ENCODE measurements at places on chromosomes 16 and 17.

- no peak for DNase-seq
Measured at GRCh38 chr16:1443403-1443973, 868 bp downstream of the CCDC154 start.

- no peak for DNase-seq
Measured at GRCh38 chr16:2324296-2324859, 16.1 kb downstream of the ABCA3 start.

GRCh38 chr16:75943705-75944514 is 217.6 kb upstream of the CPHXL start:
- no peak for DNase-seq

- peak; percentile 81 for DNase-seq
Measured at GRCh38 chr17:1643293-1643998, 2.1 kb downstream of the SCARF1 start.

- DNase-seq = no peak
Measured at GRCh38 chr16:62967611-62968010, 931.4 kb upstream of the CDH8 start.

- no peak for DNase-seq
Measured at GRCh38 chr17:41530062-41531048, 2.2 kb upstream of the KRT19 start.

- no peak for DNase-seq
Measured at GRCh38 chr17:40952661-40953060, 14.1 kb downstream of the KRT39 start.

DNA sequence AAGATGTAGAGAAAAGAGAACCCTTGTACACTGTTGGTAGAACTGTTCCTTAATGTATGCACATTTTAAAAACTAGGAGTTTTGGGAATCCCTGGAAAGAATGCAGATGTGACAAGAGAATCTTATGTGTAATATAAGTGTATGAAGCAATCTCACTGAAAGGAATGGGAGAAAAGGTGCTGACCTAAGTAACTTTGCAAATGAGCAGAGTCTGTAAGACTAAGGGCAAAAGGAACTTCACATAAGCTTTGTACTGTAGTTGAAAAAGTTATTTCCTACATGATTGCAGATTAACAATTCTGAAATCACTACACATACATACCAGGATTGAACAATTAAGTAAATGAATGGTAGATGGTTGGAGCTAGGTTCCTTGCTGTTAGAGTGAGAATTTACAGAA is 22.3 kb downstream of the CBLN1 start:
- DNase-seq = no peak

- no peak for DNase-seq
Measured at GRCh38 chr16:13902677-13903076, 17.3 kb upstream of the ERCC4 start.

DNA sequence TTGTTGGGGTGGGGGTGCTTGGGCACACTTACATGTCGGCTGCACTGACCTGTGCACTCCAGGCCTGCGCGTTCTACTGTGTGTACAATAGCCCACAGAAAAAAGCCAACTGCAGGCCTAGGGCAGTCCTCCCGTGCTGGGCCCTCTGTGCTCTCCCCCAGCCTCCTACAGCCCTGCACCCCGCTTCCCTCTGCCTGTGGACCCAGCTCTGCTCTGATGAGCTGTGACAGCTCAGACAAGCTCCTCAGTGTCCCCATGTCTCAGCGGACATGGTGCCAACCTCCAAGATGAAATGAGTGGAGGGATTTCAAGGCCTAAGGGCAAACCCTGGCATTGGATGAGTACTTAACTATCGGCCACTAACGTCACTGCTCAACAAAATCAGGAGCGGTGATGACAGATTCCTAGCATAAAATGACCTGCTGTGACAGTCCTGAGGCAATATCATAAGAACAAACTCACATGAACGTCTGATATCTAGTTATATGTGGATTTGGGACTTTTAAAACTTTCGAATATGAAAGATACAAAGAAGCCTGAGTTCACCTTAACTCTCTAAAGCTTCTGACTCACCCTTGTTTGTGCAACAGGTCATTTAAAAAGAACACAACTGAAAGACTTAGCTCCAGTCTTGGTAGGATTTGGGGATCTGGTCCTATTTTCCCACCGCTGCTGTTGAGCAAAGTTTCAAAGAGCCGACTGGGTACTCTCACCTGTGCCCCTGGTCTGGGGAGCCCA is 34.7 kb downstream of the CCDC57 start:
- DNase-seq = no peak

GRCh38 chr16:3573146-3573815 is 3.9 kb downstream of the NLRC3 start:
- no peak for DNase-seq

GRCh38 chr17:41360296-41360995 is 9.2 kb downstream of the KRT33B start:
- DNase-seq = no peak

DNA sequence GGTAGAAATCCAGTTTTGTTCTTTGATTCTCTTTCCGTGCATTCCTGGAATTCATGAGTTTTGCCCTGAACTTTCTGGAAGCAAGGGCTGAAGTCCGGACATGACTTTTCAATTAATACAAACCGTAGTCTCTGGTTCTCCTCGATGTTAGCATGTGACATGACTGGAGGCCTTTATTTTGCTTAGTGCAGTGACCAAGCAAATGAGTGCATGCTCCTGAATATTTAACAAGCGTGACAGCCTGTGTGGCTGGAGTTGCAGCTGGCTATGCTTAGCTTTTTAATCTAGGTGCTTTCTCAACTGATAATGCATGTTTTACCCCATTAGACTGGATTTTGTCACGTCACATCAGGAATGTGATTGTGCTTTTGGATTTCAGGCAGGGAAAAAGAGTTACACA is 302.1 kb downstream of the MAP2K6 start:
- DNase-seq = no peak

- DNase-seq = peak; percentile 91
Measured at GRCh38 chr16:66872943-66873684, 7.2 kb upstream of the PDP2 start.

GRCh38 chr17:38558728-38559050 is 47.1 kb downstream of the SRCIN1 start:
- no peak for DNase-seq

DNA sequence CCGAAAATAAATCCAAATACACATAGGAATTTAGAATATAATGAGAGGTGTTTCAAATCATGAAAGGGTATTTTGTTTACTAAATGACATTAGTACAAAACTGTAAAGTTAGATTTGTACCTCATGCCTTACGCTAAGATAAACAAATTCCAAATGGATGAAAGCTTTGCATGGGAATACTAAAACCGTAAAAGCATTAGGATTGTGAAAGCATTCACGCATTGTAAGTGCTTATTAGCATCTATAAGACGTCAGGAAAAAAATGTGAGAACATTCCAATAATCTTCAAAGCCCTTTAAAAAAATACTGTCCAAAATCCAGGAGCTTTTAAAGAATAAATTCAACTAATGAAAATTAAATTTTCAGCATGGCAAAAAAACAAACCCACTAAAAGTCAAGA is 24.8 kb upstream of the ALOX15 start:
- no peak for DNase-seq

DNA sequence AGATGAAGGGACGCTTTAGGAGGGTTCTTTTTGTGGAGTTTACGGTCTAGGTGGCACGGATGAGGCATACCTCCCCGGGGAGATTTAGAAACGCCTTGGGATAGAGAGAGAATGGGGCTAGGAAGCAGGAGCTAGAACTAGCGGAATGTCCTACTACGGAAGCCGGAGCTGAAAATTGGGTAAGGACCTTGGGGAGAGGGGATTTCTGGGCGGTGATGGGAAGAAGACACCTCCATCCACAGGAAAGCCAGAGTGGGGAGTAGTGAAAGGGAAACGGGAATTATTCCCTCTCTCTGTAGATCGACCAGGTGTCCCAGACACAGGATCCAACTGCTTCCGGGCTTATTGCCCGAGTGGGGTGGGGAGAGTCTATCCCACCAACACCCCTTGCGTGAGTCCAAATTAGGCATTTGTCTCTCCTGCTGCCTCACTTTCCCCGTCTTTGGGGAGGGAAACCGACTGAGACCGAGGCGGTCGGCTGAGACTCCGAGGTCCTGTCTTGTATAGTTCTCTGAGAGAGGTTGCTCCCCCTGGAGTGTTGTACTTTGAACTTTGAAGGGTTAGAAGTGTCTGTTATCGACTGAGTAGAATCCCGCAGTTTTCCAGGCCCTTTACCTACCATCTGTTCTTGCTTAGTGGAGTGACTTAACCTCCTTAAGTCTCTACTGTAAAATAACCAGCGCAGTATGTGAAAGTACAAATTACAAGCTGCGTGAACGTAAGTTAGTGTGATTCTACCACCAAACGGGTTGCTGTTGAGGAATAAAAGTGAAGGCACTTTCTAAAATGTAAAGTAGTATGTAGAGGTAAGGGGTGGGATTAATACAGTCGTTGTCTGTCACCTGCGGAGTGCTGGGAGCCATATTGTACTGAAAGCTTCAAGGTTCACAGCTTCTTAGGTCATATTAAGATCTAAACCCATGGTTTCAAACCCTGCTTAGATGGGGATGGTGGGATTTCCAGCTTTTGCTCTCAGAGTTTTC is 1.0 kb downstream of the RSPRY1 start:
- peak; percentile 55 for DNase-seq

DNA sequence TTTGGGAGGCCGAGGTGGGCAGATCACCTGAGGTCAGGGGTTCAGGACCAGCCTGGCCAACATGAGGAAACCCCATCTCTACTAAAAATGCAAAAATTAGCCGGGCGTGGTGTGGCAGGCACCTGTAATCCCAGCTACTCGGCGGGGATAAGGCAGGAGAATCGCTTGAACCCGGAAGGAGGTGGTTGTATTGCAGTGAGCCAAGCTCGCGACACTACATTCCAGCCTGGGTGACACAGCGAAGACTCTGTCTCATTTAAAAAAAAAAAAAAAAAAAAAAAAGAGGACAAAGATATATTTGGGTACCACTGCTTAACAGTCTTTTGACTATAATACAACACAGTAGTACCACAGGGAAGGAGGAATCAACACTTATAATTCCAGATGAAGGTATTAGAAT is 9.2 kb downstream of the CNOT1 start:
- no peak for DNase-seq

- peak; percentile 60 for DNase-seq
Measured at GRCh38 chr17:68182940-68183551, 64.8 kb upstream of the AMZ2 start.

- DNase-seq = peak; percentile 68
Measured at GRCh38 chr17:56978441-56979090, 635 bp downstream of the SCPEP1 start.

GRCh38 chr17:41864836-41865595 is at the start of gene KLHL11:
Gene KLHL11 (minus strand): TSS chr17:41865423. CDS start chr17:41865370, 53 bp downstream.
- peak; percentile 95 for DNase-seq

Data from GM13976 (cell line).